ENCODE measurements at places on chromosomes 5 and 9.

DNA sequence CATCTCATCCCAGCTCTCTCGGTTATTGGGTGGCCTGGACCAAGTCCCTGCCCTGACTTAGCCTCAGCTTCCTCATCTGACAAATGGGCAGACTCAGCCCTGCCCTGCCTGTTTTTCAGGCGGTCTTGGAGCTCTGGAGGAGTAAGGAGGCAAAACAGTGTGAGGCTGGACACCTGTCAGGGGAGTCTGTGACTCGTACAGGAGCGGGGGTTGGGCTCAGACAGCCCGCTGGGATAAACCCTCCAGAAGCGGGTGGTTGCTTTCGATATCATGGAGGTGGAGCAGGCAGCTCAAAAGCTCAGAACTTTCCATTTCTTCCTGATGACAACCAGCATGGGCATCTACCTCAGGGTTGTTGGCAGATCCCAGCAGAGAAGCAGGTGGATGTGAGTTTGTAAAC is 72.9 kb upstream of the GGTA1 start:
- no peak for DNase-seq

GRCh38 chr9:110908894-110909293 is 129.4 kb downstream of the LPAR1 start:
- no peak for DNase-seq

DNA sequence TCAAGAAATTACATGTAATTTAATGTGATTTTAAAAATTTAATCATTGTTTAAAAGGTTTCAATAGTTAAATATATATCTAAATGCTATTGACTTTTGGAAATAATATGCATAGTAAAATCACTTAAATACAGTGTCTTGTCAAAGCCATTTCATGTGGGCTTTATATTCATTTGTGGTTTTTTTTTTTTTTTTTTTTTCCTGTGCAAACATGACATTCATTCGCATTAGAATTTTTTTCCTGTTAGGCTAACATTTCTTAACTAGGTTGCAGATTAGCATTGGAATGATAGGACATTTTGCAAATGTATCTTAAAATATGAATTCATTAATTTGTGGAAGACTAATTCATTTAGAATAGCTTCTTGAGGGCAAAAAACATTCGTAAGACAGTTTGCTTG is 149.8 kb downstream of the PBX3 start:
- no peak for DNase-seq

DNA sequence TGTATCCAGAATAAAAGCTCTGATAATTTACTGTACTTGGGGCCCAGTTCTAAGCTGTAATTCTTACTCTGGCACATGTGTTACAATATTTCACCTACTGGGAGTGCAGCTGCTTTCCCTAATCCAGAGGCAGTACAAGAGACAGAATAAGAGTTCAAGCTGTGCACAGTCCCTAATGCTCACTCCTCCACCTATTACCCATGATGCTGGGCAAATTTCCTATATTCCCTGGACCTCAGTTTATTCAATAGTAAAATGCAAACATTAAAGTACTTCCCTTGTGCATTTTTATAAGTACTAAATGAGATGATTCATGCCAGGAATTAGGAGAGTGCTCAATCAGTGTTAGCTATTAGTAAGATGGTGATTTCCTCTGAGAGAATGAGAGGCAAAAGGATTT is 28.0 kb upstream of the TAF11L2 start:
- DNase-seq: no peak

GRCh38 chr5:78591138-78591612 is 57.4 kb downstream of the LHFPL2 start:
- no peak for DNase-seq

DNA sequence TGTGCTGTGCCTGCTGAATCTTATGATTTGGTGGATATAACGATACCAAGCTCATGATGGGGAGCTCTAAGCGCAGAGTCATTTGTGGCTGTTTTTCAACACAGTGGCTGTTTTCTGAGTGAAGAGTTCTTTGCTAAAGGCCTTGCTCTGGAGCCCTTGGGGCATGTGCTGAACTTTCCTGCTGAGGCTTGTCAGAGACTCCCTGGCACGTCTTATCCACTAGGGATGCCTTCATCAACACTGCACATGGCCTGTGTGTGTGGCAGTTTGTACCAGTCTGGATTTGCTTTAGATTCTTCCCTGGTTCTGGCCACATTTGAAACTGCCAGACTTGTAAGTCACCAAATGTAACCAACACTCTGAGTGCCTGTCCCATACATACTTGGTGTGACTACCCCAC is 188.2 kb downstream of the DMRT2 start:
- no peak for DNase-seq

DNA sequence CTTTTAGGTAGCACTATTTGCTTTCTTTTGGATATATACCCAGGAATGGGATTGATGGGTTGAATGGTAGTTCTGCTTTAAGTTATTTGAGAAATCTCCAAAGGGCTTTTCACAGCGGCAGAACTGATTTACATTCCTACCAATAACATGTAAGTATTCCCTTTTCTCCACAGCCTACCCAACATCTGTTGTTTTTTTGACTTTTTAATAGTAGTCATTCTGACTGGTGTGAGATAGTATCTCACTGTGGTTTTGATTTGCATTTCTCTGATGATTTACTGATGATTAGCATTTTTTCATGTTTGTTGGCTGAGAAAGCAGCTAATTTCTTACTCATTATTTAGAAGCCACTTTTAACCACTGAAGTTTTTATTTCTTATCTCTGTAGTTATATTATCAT is 221.1 kb upstream of the ACTBL2 start:
- no peak for DNase-seq

DNA sequence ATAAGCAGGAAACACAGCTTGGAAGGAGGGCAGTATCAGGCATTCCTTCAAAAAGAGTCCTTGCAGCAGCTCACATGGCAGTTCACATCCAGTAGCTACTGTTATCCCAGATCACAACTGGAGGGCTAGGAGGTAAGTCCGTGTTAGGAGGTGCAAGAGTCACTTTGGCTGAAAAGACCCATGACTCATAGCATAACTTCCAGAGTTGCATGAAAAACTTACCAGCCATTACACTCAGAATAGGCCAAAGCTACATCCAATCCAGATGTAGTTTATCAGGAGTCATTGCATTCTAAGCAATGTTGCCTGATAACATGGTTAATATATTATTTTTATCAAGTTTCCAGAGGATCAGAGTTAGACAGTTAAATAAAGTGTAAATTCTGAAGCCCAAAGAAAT is 1126.4 kb upstream of the SEMA6A start:
- no peak for DNase-seq

- DNase-seq: no peak
Measured at GRCh38 chr5:172858511-172858989, 24.5 kb downstream of the ERGIC1 start.

- DNase-seq: no peak
Measured at GRCh38 chr5:97297704-97298091, 114.7 kb upstream of the RIOK2 start.

DNA sequence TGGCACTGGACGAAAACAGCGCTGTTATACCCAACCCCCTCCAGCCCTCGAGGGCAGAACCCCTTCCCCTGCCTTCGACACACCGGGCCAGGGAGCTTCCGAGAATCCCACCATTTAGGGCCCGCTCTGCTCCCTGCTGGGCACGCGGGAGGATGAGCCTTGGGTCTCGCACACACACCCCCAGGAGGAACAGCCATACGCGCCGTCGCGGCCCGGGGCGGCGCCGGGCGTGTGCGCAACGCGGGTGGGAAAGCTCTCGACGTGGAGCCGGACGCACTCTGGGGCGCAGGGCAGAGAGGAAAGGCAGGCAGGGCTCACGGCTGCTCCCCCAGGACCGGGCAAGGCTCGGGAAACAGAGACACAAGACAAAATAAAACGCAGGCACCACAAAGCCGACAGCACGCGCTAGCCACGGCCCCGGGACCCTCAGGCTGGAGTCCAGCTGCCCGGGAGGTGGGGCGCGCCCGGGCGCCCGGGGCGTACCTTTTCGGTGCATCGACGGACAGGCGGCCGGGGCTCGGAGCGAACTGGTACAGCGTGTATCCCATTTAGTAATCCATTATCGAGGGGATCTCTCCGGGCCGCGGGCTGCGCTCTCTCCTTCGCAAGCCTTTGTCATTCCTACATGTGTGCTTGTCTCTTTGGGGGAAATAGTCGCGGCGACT is 789 bp downstream of the SEMA6A start:
- no peak for DNase-seq

GRCh38 chr9:16090907-16091629 is 538.2 kb downstream of the CCDC171 start:
- DNase-seq: no peak

DNA sequence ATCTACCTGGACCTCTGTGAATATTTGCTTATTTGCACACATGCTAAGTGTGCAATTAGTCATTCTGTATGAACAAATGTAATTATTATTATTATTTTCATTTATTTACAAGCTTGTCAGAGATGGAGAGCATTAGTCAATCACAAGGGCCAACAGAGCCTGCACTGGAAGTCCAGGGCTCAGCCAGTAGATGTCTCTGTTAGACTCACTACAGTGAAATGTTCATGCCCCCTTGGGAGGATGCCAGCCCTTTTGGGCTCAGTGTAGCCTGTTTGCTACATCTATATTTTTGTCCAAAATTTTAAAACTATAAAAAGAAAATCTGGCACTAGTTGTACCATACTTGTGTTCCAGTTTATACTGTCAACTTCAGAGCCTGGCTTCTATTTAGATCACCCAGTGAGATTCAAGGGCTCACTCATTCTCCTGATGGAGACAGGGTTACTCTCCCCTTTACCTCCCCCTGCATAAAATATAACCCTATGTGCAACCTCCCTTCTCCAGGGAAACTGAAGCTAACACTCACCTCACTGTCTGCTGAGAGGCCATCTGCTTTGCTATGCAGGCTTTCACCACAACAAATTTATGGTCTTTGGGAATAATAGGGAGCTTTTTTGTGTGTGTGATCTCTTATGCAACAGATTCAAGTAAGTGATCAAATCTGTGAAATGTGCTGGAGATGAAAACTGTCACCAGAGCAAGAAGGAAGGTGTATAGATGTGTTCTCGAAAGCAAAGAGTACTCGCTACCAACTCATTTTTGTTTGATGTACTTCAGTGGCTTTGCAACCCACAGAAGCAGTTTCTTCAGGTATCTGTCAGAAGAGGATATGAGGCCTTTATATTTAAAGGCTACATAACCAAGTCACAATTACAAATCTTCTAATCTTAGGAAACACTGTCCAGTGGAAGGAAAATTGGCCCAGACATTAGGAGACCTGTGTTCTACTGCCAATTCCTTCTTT is 99.9 kb upstream of the TLE4 start:
- DNase-seq: no peak

DNA sequence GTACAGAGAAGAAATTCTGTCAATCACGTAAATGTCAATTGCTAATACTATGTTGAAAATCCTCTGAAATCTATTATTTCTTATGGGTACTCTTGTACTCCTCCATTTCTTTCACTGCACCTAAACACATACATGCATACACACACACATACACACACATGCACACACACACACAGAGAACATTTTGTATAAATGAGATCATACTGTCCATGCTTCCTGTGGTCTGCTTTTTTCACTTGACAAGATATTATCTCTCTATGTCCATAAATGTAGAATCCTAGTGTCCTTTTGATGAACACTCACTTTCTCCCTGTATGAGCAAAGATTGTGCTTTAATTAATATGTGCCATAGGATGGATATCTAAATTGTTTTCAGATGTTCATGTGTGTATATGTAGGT is 32.7 kb upstream of the TLR4 start:
- DNase-seq: no peak

- no peak for DNase-seq
Measured at GRCh38 chr5:91478096-91478495, 95.0 kb upstream of the ARRDC3 start.
